Ovary (tissue), 10 donors: ENCODE measurements at places on chromosomes 6 and 20.
A peak's percentile ranks its signal among the peaks of the same experiment; 100 is the strongest.

DNA sequence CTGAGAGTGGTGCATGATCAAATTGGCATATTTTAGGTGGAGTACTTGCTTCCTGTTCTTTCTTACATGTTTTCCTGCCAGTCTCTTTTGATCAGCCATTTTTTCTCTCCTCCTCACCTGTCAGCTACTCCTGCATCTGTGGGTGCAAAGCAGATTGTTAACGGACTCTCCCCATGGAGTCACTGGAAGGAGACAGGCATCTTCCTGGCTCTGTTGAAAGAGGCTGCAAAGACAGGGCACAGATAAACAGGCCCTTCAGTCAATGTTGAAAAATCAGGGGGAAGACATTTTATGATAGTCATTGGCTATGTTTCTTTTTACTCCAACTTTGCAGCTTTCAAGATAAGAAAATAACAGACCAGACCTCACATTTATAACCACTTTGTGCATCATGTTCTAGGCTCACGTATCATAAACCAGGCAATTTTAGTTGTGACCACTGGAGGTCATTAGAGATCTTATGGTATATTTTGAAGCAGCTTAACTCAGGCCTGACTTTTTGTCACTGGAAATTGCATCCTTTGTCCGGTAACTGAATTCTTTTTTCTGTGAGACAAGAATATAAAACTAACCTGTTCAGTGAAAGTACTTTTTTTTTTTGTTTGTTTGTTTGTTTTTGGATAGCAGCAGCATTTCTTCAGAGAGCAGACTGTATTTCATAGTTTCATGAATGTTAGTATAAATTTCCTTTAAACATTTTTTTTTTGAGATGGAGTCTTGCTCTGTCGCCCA lies 20.1 kb downstream of the ECT2L start:
- DNase-seq = no peak

GRCh38 chr6:79233611-79234149 lies 802 bp downstream of the HMGN3 start:
- peak; percentile 76 for DNase-seq

GRCh38 chr20:43977252-43977651 lies 62.6 kb downstream of the TOX2 start:
- DNase-seq = no peak

DNA sequence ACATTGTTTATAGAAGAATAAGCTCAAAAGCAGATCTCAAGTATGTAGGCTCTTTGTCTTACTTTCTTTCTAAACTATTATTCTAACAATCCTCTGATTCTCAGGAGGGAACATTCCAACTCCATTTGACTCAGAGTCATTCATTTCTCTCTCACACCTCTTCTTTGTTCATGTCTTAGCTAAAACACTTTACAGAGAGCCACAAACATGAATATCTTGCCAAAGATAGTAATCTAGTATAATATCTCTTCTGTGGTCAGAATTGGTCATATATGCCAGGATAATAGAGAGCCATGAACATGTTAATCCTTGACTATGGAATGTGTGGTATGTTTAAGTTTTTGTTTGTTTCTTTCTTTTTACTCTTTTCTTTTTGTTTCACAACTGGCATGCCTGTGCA lies 456.0 kb upstream of the PTCHD4 start:
- DNase-seq = no peak

DNA sequence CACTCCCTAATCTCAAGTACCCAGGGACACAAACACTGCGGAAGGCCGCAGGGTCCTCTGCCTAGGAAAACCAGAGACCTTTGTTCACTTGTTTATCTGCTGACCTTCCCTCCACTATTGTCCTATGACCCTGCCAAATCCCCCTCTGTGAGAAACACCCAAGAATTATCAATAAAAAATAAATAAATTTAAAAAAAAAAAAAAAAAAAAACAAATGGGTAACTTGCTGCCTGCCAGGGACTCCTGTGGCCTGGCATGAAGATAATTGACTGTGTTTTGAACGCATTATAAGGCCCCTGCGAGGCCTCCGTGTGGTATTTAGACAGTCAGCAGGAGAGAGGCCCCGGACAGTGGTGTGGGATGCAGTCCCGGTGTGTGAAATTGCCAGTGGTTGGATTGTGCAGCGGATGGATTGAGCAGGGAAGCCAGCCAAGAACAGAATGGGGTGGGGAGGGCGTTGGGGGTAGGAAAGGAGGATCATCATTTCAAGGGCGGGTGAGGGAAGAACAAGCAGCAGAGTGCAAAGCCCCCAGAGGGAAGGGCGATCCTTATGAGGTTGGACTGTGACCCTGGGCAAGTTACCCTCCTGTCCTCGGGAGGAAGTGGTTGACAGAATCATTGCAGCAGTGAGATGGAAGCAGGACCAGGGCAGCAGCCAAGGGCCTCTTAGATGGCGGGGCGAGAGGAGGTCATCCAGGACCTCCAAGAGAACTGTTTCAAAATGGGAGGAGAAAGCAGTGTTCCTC lies 43.3 kb downstream of the PPARD start:
- peak; percentile 69 for DNase-seq

DNA sequence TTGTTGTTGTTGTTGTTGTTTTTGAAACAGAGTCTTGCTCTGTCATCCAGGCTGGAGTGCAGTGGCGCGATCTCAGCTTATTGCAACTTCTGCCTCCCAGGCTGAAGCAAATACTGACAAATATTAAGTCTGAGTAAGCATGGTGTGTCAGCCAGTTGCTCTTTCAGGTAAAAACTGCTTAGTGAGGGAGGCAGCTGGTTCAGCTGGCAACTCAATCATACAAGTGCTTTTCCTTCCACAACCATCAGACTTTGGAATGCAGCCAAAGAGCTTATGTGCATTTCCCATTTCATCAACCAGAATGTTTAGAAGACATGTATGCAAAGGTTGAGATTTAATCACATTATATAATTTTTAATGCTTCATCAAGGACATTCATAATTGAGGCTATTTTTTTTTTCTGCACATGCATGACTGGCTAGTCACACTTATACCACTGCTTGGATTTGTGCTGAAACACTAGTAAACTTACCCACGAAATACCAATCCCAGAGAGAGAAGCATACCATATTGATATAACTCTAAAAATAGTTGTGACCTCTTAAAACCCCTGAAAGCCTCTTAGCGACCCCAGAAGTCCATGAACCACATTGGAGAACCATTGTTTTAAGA lies 56.0 kb downstream of the CLIC5 start:
- no peak for DNase-seq

- no peak for DNase-seq
Observed at GRCh38 chr6:25354078-25354932, 75.1 kb downstream of the CARMIL1 start.

- peak; percentile 77 for DNase-seq
Observed at GRCh38 chr6:25556516-25556915, 95.5 kb upstream of the SCGN start.

DNA sequence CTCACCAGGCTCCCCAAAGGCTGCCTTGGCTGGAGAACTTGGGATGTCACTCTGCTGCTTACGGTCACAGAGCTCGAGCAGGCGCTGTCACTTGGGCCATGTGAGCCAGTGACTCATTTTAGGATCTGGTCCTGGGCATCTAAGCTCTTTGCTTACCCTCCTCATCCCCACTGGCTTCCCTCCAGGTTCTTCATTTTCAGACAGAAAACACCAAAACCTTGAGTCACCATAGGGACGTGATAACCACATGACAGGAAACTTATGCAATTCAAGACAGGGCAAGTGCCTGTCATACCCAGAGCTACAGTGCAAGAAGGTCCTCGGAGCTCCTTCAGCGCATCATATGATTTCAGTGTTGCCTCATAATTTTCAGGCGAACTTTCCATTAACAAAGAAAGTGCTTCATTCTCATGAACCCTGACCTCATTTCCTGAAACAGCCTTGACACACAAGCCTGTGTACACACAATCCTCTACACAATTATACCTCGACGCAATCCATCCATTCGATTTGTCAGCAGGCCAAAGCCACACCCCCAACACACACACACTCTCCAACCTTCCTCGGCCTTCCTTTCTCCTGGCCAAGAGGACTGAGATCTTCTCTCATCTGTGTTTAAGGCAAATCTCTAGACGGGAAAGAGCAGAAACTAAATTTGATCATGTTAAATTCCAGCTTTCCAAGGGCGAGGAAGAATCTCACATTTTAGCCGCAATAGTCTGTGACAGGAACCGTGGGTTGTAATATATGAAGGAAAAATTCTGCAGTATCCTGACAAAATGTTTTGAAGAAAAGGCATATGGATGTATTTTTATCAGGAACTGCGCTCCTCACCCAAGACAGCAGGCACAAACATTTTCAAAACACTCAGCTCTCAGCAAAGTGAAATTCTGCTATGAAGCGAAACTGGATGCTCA lies 25.3 kb downstream of the TBC1D7 start:
- peak; percentile 28 for DNase-seq

GRCh38 chr6:76768556-76768955 lies 694.7 kb downstream of the HTR1B start:
- no peak for DNase-seq

GRCh38 chr20:39298121-39298520 lies 336.0 kb downstream of the DHX35 start:
- no peak for DNase-seq

DNA sequence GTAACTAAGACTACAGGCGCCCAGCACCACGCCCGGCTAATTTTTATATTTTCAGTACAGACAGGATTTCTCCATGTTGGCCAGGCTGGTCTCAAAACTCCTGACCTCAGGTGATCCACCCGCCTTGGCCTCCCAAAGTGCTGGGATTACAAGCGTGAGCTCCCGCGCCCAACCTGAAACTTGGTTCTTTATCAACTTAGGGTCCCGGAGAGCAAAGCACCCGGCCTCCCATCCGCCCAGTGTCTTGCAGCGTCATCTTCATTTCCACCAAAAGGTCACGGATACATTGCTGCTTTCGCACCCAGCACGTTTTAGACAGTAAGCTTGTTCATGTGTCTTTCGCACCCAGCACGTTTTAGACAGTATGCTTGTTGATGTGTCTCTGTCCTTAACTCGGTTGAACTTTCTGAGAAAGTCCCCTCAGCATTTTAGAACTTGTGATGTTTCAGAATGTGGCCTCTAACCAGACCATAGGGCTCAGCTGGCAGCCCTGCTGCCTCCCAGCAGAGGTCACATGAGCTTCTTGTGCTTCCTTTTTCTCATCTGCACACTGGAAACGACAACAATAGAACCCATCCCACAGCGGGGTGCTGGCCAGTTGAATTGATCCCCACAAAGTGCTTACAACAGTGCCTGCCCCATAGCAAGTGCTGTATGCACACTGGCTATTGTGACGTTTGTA lies 48.8 kb downstream of the PRR18 start:
- no peak for DNase-seq

GRCh38 chr6:166778776-166779175 lies 151.7 kb upstream of the RPS6KA2 start:
- DNase-seq = no peak

DNA sequence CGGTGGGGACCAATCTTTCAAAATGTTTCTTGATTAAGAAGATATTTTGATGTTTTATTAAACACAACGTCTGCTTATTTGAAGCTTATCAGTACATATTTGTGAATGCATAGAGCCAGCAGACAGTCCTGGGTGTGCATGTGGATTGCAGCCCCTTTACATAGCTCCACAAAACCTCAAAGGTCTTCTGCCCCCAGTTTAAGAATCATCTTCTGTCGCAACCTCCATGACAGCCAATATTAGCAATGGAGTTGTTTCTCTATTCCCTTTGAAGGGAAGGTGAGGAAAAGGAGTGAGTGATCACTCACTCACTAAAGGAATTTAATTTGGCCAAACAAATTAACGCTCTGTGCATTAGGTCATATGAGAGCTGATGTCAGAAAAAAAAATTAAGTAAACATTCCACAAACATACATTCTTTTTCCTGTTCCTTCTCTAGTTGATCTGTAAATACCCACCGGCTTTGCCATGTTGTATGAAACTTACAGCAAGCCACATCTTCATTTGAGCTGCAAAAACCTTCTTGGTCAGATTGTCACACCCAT lies 152.9 kb downstream of the SIM1 start:
- DNase-seq = no peak

DNA sequence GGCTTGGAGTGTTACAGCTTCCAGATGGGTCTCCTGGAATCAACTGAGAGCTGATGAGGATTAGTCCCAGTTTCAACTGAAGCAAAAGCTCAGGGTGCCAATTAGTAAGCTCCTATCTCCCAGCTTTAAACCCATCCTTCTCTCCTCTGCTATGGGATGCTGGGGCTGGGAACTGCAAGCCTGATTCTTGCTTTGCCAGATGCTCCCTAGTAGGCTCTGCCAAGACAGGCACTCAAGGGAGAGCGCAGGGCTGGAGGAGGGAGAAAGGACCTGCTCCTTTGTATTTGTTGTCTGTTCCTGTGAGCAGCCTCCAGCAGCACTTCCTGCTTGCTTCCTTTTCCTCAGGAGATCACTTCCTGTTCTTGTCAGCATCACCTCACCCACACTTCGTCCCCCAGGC lies 309.7 kb downstream of the KIF16B start:
- DNase-seq = peak; percentile 14

DNA sequence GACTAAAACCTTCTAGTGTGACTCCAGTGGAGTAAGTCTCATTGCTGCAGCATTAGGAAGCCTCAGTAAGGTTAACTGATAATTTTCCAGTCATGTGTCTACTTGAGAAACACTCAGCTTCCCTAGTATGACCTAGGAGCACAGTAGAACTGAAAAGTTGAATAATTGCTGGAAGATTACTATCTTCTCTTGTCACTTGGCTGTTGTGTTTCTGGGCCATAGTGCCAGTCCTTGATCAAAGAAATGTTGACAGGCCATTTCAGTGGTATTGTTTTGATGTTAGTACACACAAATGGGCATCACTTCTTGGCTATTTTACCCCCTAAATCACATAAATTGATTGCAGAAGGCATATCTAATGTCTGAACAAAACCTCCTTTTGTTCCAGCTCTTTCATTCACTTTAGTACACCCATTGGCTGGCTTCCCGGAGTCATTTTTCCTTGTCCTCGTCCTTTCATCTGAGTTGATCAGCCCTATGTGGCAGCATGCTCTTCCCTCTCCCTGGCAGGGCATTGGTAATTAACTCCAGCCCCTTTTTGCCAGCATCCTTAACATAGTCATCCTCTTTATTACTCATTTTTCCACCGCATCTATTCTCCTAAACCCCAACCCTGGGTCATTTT lies 6.0 kb downstream of the ENPP3 start:
- DNase-seq = no peak

GRCh38 chr20:3101737-3102574 lies 17.4 kb upstream of the AVP start:
- no peak for DNase-seq
